ENCODE measurements at places on chromosomes 7 and 10.

GRCh38 chr7:49174396-49174795 is 250.0 kb downstream of the CDC14C start:
- no peak for DNase-seq

- no peak for DNase-seq
Observed at GRCh38 chr7:44390701-44391100, 65.3 kb upstream of the CAMK2B start.

- no peak for DNase-seq
Observed at GRCh38 chr10:21300551-21300950, 224.9 kb downstream of the SKIDA1 start.

DNA sequence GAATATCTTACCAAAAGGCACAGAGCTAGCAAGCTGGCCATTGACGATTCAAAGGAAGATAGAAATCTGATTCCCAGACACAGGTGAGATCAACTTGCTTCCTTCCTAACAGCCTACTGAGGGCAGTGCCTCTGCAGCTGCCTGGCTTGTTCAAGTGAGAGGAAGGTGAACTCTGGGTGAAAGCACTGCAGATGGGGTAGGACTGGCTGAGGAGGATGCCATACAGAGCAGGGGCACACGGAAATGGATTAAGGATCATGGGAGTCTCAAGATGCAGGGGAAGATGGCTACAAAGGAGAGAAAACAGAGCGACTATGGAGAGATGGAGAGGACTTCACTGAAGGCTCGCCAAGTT is 34.4 kb upstream of the GPAM start:
- DNase-seq: no peak

GRCh38 chr10:78750418-78750817 is 318.3 kb upstream of the ZMIZ1 start:
- no peak for DNase-seq

DNA sequence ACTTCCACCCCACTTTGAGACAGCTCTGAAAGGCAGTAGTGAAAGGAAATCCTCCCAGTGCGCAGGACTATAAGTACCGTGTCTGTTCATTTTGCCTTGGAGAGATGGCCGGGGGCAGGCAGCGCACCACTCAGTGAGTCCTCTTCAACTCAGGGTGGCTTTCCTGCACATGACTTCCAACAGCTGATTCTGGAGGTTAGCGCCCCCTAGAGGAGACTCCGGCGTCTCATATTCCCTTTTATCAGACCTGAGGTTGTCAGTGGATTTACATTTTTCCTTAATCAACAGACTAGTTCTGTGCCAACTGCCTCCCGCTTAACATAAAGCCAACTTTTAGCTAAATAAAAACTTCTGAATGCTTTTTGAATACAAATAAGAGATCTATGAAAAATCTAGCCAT is 101.0 kb downstream of the HERPUD2 start:
- no peak for DNase-seq

GRCh38 chr10:23015021-23015707 is 80.2 kb upstream of the MSRB2 start:
- DNase-seq: no peak

GRCh38 chr10:97407211-97407951 is 6.2 kb upstream of the RRP12 start:
- DNase-seq: peak; percentile 47

GRCh38 chr7:20116869-20117268 is 100.3 kb downstream of the MACC1 start:
- DNase-seq: no peak

GRCh38 chr10:73094986-73095480 is 1.6 kb downstream of the P4HA1 start:
- no peak for DNase-seq

DNA sequence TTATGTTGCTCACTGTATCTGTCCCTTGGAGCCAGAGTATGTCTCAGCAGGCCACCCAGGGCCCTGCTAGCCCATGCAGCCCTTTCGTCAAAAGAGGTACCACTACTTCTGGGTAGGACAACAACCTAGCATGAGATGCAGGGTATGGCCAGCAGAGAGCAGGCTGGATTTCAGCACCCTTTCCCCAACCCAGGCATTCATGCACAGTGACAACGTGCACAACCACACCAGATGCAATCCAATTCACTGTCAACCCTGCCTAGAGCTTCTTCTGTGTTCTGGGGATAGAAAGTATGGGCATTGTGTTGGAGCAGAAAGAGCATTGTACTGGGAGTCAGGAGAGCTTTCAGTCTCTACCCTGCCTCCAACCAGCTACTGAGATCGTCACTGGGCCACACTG is 37.9 kb downstream of the JAZF1 start:
- DNase-seq: no peak

DNA sequence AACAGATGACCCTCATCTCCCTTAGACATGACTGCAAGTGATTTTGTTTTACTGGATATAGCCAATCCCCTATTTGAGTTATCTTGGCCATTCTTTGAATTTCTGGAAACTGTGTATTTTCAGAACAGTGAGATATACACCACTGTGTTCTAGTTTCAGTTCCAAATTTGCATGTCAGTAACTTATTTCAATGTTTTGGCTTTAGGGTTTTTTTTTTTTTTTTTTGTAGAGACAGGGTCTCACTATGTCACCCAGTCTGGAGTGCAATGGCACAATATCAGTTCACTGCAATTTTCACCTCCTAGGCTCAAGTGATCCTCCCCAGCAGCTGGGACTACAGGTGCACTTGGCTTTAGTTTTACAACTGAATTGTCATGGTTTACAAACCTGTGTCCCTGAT is 67.2 kb downstream of the ATAD1 start:
- DNase-seq: no peak

GRCh38 chr10:78952686-78953085 is 116.1 kb upstream of the ZMIZ1 start:
- DNase-seq: no peak

DNA sequence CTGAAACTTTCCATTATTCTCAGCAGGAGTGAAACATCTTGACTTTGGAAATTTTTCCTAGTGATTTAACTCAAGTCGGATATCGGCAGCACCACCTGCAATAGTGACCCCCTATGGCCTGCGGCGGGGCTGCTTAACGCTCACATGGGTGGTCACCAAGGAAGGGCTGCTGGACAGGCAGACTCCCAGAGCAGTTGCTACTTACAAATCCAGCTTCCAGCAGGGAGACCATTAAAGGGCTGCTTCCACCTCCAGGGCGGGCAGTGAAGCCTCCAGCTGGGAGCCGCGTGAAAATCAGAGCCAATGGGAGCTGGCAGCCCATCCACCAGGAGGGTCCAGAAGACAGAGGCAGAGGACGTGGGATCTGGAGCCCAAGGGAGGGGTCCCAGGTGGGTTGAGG is 122.5 kb downstream of the MGMT start:
- DNase-seq: no peak

- DNase-seq: no peak
Observed at GRCh38 chr7:37494926-37495325, 46.3 kb upstream of the ELMO1 start.

DNA sequence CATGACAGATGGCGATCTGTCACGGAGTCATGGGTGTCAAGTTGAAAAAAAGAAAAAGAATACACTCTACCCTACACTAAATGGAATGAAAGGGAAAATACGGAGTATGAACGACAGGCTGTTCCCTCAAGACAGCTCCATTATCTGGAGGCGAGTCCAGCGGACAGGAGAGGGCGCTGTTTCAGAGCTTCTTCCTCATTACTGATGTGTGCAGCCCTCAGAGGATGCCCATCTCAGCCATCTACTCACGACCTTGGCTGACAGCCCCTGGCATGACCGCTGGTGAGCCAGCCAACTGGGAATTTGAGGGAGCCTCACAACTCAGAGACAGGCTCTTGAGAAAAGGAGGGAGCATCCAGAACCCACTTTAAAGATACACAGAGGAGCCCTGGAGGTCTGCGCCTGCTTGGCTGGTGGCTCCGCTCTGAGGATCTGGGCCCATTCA is 49.6 kb upstream of the SMNDC1 start:
- DNase-seq: peak; percentile 82

GRCh38 chr7:118183428-118183785 is 557 bp upstream of the LSM8 start:
- DNase-seq: peak; percentile 4

DNA sequence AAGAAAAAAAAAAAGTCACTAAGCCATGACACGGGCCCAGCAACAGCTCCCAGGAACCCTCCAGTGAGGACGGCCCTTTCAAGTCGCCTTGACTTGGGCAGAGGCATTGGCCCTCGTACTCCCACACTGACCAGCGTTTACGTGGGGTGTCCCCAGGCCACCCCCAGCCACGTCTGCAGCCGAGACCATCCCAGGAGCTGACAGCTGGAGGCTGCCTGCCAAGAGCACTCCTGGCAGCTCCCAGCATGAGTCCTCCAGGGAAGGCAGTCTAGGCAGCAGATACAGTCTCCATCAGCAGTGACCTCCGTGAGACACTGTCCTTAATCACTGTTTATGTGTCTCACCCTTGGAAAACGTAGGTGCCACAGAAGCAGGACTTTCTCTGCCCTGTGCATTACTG is 86.5 kb downstream of the PROSER2 start:
- DNase-seq: no peak

- no peak for DNase-seq
Observed at GRCh38 chr7:129665013-129665401, 53.5 kb downstream of the NRF1 start.

DNA sequence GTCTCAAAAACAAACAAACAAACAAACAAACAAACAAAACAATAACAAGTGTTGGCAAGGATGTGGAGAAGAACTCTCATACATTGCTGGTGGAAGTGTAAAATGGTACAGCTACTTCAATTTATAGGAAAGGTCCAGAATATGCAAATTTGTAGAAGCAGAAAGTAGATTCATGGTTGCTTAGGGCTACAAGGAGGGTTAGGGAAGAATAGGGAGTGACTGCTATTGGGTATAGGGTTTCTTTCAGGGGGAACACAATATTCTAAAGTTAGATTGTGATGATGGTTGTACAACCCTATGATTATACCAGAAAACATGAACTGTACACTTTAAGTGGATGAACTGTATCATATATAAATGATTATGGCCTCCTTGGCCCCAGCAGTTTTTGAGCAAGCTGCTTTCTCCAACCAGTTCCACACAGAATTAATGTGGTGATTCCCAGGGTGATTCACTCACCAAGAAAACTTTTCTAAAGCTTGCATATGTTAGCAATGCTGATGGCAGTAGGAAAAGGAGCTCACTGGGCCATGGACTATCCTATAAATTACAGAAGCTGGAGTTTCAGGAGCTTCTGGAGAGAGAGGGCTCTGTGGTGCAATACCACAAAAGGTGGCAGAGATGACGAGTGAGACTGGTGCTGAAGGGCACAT is 52.8 kb upstream of the KCNIP2 start:
- no peak for DNase-seq

GRCh38 chr10:8396675-8397074 is 342.2 kb downstream of the GATA3 start:
- no peak for DNase-seq

DNA sequence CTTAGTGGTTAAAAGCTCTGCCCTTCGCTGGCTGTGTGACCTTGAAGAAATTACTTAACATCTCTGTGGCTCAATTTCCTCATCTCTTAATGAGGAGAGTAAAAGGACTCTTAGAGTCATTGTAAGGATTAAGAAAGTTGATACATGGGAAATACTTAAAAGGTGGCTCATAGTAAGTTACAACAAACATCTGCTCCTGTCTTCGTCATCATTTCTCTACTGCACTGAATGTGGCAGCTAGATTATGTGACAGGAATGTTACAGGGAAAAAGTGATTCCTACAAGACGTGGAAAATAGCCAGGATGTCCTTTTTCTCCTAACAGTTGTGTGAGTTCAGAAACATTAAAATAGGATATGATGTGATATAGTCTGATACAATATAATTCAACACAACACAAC is 184.7 kb downstream of the FRMD4A start:
- no peak for DNase-seq

GRCh38 chr10:95356190-95356955 is 65.6 kb upstream of the PDLIM1 start:
- DNase-seq: no peak

DNA sequence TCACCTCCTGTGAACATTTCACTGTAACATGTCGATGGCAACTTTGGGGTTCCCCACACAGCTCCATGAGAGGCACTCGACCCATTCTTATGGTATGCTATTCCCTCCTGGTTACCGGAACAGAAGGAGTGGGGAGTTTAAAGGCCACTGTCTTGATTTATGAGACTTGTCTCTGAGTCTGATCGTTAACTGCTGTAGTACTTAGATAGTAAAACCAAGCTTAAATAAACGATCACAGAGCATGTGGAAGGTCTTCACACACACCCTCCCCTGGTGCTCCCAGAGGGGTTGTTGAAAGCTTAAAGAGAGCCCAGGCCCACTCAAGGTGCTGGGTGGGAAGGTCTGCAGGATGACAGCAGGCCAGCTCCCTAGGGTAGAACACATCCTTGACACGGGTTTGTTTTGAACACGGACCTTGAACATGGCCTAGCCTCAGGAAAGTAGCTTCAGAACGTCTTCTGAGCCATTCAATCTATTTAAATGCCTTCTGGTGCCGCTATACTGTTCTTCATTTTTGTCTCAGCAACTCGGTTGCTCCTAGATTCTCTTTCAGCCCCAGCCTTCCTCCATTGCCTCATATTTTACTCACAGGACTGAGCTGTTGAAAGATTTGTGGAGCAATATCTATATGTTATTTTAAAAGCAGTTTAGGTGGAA is 335.3 kb downstream of the FGFR2 start:
- DNase-seq: no peak

DNA sequence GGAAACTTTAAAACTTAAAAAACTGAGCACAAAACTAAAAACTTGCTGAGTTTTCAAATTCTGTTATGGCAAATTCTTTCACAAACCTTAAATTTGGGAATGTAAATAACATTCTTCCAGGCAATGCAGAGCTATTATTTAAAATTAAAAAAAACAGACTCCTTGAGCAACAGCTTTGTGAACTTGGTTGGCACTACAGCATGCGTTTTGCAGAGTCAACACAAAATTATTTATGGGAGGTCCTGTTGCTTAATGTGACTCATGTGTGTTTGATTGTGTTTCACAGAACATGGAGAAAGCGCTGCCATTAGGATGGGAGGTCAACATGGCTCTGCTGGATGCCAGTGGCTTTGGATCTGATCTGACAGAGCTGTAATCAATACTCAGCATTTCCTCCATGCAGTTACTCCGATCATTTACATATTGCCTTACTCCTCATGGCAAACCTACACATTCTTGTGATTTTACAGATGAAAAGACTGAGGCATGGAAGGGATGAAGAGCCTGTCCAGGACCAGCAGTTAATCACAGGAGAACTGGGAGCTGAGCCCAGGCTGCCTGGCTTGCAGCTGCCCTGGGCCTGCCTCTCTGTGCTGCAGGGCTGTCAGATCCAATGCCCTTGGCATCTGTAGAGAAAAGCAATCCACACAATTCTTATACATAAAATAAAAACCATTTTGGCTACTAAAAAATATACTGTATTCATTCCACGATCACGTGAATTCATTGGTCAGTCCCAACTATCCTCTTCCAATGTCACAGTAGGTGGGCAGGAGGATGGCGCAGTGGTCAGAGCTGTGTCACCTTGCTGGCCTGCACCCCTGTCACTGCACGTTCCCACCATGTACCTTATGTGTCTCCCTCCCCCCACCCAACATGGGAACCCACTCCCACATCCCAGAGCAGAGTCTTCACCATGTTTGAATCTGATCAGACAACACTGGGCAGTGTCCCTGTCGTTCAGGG is 200.9 kb downstream of the CXCL12 start:
- no peak for DNase-seq

Data from activated CD4-positive, alpha-beta T cell treated with anti-CD3 and anti-CD28 coated beads, Interleukin-2, amount 50 U/mL, for 1 hour (primary cell).